HT-29 (cell line): ENCODE measurements at places on chromosomes 12 and 14. TPM values are rescaled to one million over a fixed set of nuclear protein-coding genes. Genes with fewer than 3 reads are reported as not detected.

Gene MFAP5
- not detected in 2 replicates for total RNA-seq

Gene PLEKHD1
- not detected in 2 replicates for total RNA-seq

DNA sequence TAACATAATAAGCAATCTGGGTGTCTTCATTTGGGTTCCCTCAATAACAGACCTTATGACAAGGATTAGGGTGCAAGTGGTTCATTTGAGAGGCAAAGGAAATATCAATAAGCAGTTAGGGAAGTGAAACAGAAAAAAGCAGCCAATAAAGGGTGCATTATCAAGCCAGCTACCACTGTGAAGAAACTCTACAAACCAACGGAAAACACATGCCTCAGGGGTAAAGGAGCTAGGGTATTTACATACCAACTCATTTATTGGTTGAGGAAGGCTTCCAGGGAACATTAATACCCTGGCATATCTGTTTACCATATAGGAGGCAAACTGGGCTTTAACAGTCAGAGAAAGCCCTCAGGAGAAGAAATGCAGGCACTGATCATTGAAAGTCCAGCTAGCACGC, 22.7 kb upstream of the IFNG-AS1 start:
- no peak for DNase-seq

DNA sequence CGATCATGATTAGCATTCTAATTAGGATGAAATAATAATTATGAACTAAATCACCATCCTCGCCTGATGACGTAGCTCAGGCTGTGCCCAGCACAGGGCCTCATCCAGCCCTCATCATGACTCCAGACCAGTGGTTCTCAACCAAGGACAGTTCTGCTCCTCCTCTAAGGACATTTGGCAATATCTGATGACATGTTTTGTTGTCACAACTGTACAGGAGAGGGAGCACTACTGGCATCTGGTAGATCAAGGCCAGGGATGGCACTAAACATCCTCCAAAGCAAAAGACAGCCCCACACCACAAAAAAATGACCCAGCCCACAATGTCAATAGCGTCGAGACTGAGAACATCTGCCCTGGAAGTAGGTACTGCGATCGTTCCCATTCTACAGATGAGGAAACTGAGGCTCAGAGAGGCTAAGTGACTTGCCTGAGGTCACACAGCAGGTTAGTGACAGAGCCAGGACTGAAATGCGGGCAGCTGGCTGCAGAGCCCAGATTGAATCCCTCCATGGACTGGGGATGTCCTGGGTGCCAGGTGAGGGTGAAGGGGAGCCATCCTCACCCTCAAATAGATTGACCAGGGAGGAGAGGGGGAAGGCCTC, 15.5 kb downstream of the TRPV4 start:
- DNase-seq, result no peak

GRCh38 chr14:59455411-59455810, 9.8 kb downstream of the GPR135 start:
- no peak for DNase-seq
